Suprapubic skin (tissue), 4 donors: ENCODE measurements at places on chromosomes 6 and 20.
A peak's percentile ranks its signal among the peaks of the same experiment; 100 is the strongest.

DNA sequence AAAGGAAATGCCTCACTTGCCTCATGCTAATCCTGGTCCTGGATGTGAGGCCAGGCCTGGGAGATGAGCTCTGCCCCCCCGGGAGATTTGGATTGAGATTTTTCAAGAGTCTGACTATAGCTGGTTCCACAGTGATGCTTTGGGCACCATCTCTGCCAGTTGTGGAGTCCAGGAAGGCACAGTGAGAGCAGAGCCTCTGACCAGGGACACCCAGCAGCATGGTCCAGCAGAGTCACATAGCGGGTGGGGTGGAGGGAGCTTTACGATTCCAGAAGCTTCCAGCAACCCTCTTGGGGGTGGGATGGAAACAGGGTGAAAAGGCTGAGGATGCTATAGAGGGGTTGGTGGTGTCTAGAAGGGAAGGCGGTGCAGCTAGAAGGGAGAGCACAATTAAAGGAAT lies 8.7 kb downstream of the SLC32A1 start:
- DNase-seq = no peak

GRCh38 chr6:86657192-86657591 lies 280.1 kb upstream of the HTR1E start:
- no peak for DNase-seq

- no peak for DNase-seq
Observed at GRCh38 chr20:16476032-16476431, 97.2 kb downstream of the KIF16B start.

DNA sequence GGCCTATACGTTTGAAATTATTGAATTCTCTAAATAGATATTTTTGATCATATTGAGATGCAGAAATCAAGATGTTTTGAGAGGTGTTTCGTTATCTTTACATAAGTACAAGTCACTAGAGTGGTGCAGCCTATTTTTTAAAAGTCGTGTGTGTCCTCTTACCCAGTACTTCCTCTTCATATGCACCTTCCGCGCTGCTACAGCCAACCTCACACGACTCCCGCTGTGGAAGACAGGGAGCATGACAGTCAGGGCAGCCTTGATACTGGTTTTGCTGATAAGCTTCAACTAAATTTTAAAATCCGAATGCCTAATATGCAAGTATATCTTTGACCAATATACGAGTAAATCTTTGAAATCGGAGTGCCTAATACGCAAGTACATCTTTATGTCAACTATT lies 16.3 kb downstream of the ROS1 start:
- no peak for DNase-seq

- DNase-seq = no peak
Observed at GRCh38 chr6:113623129-113623528, 234.0 kb upstream of the MARCKS start.

GRCh38 chr6:117518870-117519269 lies 36.4 kb downstream of the DCBLD1 start:
- DNase-seq = no peak

DNA sequence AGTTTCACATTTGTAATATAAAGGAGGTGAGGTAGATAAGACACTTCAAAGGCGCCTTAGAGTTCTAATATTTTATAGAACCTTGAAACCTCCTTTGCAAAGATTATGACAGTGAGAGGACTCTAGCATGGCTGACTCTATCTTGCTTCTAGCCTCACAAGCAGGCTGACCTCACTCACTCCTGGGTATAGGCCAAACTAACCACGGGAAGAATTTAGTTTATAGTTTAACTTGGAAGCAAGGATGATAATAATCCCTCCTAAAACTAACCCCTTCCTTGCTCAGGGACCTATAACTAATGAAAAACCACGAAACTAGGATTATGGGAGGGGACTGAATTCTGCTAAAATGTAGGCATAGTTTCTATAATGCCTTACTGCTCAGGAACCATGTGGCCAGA lies 84.3 kb downstream of the FILIP1 start:
- no peak for DNase-seq

DNA sequence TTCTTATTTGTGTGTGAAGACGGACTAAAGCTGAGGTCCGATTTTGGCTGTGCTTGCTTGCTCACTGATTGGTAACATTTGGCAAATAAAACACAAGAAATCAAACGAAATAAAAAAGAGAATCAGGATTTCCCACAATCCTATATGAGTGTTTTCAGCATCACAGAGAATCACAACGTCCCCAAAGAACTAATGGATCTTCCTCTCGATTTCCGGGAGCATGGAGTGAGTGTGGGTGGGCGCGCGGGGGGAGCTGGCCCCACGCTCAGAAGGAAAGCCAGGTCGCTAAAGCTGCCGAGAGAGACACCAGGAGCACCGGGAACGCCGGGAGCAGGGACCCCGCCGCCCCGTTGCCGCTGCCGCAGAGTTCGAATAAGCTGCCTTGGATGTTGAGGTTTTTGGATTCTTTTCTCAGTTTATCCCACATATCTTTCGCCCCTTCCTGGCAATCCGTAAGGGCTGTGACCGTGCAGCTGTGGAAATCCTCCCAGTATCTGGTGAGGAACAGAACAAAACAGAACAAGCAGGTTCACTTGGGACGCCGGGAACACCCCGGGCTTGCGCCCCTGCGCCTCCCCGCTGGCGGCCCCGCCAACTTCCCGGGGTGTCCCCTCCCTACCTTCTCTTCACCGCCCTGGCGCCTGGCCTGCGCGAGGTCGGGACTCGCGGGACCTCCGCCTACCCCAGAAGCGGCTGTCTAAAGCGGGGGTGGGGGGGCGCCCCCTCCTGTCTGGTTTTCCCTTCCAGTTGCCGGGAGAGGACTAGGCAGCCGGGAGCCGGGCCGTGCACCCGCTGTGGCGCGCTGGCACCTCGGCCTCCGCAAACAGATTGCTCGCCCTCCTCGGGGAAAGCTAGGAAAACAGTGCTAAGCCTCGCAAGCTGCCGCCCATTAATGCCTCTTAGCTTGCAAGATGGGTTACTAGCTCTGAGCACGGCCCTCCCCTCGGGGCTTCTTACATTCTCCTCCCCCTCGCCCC lies 7.7 kb downstream of the NRN1 start:
- DNase-seq = no peak

DNA sequence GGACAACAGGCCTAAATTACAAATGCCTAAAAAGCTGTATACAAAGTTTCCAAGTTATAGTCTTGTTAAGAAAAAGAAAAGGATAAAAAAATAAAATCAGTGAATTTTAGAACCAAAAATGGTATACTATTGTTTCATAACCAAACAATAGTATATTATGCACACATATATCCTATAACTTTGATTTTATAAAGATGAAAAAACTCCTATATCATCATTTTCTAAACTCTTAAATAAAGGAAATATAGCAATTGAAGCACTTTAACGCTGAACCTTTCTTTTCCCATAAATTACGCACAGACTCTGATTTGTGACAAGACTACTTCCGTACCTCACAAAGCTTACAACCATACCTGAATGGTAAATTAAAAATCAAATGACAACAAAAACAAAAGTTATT lies 35.9 kb upstream of the MCM9 start:
- DNase-seq = no peak

GRCh38 chr6:111702268-111702667 lies 96.6 kb upstream of the TRAF3IP2 start:
- no peak for DNase-seq

DNA sequence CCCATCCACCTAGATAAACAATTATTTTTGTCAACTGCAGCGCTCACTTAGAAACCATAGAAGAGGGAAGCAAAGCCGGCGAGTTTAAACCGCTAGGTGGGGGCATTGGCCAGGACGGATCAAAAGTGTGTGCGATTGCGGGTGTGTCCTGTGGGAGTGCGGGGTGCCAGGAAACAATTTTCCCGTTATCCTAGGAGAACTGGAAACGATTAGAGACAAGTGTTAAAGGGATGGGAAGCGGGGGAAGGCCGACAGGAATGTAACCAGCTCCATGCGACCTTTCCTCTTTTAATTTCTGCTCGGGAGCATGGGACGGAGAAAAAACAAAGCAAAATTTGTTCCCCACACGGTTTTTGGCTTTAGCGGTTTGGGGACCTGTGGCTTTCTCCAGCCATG lies 2.8 kb upstream of the HTR1B start:
- DNase-seq = no peak

DNA sequence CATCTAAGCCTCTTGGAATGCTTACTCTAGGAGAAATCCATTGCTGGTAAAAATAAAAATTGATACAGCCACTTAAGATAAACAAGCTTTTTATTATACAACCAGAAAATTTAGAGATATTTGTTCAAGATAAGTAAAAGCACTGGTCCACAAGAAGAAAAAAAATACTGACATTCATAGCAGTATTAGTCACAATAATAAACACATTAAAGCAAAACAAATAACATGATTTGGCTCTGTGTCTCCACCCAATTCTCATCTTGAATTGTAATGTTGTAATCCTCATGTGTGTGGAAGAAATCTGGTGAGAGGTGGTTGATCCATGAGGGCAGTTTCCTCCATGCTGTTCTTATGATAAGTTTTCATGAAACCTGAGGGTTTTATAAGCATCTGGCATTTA lies 1093.5 kb upstream of the ADGRB3 start:
- no peak for DNase-seq

- DNase-seq = no peak
Observed at GRCh38 chr6:3794092-3794491, 42.6 kb upstream of the PXDC1 start.

- no peak for DNase-seq
Observed at GRCh38 chr6:21653905-21654304, 60.4 kb downstream of the SOX4 start.

GRCh38 chr6:110033749-110034666 lies 55.9 kb downstream of the GPR6 start:
- DNase-seq = no peak

DNA sequence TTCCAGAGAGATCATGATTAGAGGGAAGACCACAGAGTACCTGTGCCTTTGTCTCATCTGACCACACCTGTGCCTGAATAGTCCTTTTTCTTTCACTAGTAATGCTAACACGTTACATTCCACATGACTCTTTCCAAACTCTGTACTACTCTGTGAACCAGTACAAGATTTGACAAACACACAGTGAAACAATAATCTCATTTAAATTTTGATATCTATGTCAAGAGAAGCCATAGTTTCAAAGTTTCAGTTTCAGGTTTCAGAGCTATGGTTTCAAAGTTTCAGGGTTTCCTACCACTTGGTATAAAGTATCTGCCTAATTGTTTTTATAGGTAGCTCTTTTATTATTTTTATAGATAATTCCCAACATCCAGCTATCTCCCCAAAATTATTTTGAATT lies 62.0 kb upstream of the PHACTR2 start:
- no peak for DNase-seq

GRCh38 chr6:162922563-162923166 lies 194.9 kb downstream of the PACRG start:
- DNase-seq = no peak

GRCh38 chr6:138563650-138564049 lies 64.4 kb upstream of the NHSL1 start:
- no peak for DNase-seq

DNA sequence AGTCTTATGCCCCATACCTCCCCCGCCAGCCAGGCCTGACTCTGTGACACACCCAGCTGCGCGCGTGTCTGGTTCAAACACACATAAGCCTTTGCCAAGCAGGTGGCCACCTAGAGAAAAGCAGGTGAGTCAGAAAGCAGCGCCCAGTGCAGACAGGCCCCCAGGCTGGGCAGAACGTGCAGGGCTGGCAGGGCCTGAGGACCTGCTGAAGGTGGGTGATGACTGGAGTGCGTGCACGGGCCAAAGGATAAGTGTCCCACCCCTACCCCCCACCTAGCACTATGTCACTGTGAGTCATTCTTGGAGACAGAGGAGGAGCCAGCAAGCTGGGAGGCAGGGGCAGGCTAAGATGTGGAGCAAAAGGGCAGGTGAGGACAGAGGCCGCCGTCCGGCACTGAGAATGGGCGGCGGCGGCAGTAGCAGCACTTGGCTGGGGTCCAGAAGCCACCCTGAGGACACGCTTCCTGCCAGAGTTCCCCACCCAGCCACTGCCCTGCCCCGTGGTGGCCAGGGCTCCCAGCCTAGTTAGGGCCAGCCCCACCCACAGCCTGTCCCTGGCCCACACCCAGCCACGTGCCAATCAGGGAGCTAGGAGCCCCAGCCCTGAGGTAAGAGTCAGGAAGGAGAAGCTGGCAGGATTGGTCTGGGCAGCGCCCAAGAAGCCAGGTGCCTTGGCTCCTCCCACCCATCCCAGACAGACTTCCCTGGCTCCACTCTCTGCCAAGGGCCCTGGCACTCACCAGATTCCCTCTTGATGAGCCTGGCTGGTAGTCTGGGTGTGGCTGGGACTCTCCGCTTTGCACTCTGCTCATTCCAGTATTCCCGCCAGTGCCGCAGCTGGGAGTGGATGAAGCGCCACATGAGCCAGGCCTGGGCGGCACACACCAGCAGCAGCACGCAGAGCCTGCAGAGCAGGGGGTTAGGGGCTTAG lies 72.7 kb downstream of the TRAM2 start:
- peak; percentile 92 for DNase-seq

DNA sequence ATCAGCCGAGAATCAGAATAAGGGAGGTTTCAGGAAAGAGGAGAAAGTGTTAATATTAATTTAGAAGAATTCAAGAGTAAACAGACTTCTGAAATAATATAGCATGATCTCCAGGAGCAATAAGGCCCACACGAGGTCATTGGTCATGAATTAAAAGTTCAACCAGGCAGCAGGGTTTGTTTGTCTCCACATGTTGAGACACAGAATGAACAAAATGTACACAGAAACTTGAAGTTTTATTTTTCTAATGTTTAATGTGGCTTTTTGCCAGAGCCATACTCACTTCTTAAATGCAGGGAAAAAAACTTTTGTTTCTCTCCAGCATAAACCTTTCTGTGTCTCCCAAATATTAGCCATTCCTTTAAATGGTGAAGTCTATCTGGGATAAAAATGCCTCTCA lies 504.5 kb downstream of the HDGFL1 start:
- DNase-seq = no peak

GRCh38 chr6:40443842-40444241 lies 143.3 kb downstream of the LRFN2 start:
- DNase-seq = no peak

DNA sequence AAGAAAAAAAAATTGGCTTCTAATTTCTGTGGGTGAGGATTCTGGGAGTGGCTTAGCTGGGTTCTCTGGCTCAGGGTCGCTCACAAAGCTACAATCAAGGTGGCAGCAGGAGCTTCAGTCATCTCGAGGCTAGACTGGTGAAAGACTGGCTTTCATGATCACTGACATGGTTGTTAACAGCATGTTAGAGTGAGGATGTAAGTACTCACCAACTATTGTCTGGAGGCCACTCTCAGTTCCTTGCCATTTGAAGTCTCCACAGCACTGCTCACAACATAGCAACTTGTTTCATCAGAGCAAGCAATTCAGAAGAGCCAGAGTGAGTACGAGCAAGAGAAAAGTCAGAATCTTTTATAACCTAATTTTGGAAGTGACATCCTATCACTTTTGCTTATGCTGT lies 145.7 kb upstream of the PRSS16 start:
- no peak for DNase-seq

- no peak for DNase-seq
Observed at GRCh38 chr20:58963060-58963584, 17.9 kb upstream of the NELFCD start.

- DNase-seq = no peak
Observed at GRCh38 chr6:7723554-7723953, 2.3 kb upstream of the BMP6 start.

GRCh38 chr6:152572338-152573088 lies 64.6 kb downstream of the SYNE1 start:
- no peak for DNase-seq
